ENCODE measurements at places on chromosomes 16 and 17.
A peak's percentile ranks its signal among the peaks of the same experiment; 100 is the strongest.

GRCh38 chr17:535198-535597, 179.4 kb downstream of the VPS53 start:
- DNase-seq, result no peak

DNA sequence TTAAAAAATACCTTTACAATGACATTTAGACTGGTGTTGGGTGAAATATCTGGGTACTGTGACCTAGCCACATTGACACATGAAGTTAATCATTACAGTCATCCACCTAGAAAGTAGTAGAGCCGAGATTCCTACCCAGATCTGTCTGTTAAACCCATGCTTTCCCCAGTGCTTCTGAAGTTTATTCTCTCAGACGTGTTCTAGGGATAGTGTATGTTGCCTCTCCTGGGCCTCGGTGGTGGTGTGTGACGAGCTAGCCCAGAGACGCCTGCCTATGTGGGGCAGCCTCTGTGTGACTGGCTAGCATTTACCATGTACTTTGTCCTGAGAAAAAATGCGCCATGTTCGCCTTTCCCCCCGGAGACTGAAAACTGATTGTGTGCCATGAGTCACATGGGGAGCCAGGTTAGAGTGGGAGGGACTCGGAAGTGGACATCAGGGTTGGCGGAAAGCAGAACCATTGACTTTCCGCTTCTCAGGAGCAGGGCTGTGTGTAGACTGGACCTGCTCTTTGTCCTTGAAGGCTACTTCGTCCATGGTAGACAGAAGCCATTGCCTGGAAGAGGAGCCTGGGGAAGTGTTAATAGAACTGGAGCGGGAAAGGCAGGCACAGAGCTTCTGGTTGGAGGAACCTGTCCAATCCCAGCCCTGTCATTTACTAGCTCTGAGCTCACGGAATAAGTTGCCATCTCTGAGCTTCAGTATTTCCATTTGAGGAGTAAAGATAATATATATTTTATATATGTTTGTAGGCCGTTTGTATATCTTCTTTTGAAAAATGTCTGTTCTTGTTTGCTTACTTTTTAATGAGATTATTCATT, 235.5 kb downstream of the SNX29 start:
- no peak for DNase-seq

DNA sequence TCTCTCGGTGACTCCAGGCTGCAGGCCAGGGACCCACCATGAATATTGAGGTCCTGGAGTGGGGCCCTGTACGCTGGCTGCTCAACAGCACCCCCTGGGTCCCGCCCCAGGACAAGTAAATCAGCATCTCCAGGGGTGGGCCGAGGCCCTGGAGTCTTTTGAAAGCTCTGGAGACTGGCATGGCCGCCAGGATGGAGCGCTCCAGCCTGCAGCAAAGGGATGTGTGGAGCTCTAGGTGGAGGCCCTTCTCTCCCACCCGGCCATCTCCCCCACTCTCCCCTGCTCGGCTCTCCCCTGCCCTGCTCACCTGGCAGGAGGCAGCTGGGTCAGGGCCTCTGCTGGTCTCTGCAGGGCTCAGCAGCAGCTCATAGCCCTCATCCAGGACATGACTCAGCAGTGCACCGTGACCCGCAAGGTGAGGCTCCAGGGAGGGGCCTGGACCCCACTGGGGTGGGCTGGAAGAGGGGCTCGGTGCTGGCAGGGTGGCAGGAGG, 16.6 kb downstream of the SGSH start:
- no peak for DNase-seq

GRCh38 chr16:18832613-18833012, 31.3 kb upstream of the ARL6IP1 start:
- no peak for DNase-seq

GRCh38 chr16:66961065-66961744, at the start of gene CES3:
TSS of gene CES3 (plus strand) at chr16:66961266. CDS start at chr16:66961308, 42 bp downstream.
- DNase-seq, result peak; percentile 20

DNA sequence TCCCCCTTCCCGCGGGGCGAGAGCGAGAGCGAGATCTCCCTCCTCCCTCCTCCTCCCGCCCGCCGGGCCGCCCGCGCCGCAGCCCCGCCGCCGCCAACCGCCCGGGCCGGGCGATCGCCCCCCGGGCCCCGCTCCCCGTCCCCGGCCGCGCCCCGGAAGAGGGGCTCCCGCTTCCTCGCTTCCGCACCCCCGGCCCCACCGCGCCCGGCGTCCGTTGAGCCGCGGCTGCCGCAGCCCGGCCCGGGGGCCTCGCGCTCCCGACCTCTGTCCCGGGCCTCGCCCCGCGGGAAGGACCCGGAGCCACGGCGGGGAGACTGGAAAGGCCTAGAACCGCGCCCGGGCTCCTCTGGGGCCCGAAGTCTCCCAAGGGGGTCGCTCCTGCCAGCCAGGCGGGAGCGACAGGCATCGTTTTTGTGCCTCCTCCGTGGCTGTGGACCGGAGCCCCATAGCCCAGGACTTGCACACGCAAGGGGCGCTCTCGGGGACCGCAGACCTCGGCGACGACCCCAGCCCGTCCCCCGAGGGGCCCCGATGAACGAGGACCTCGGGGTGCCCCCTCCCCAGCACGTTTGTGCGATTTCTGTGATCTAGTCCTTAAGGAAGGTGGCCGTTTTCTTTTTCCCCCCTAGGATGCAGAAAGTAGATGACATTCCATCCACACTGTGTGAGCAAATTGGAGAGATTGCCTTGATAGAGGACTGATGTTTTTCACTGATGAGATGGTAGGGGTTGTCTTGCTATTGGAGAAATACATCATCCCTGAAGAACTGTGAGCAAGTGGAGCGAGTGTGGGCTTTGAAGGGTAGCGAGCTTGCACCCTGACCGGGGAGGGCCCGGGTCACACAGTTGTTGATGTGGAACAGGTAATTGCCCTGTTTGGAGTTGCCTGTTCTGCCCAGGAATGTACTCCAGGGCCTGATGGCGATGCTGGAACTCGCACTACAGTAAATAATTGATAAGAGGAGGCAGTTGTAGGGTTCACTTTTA, 611 bp downstream of the BANP start:
- DNase-seq, result no peak

GRCh38 chr16:89706518-89707260, 5.2 kb upstream of the SPATA2L start:
- no peak for DNase-seq

GRCh38 chr16:73046849-73047214, 1.1 kb downstream of the ZFHX3 start:
- no peak for DNase-seq

GRCh38 chr16:29663807-29664090, 702 bp downstream of the SPN start:
- DNase-seq, result no peak

- no peak for DNase-seq
Observed at GRCh38 chr16:22103441-22103840, 11.1 kb downstream of the VWA3A start.
